ENCODE measurements at places on chromosomes 5 and 9.

DNA sequence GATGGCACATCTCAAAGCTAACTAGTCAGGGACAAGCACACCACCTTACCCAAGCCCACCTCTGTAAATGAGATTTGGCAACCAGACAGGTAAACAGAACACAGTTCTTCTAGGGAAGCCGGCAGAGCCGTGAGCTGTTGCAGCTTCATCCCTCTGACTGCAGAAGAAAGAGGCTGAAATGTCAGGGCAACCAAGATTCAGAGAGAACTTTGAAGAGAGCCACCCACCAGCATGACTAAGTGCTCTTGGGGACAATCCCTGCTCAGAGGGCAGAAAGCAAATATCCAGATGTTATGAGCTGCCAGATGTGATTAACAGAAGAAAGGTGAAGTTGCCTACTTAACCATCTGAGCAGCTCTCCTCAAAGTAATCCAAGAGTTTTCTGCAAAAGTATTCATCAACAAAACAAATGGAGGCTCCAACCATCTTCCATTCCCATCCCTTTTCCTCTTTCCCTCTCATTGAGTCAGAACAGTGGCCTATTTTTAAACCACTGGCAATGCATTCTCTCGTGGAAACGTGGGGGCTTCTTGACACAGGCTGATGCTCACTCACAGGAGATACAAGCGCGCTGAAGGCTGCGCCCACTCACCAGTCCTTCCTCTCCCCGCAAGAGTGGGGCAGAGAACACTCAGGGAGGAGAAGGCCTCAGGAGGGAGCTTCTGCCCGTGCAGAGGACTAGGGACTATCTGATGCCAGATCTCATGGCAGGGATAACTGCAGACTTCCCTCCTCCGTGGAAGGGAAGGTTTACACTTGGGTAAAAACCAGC lies 57.1 kb downstream of the SLIT3 start:
- DNase-seq: no peak

GRCh38 chr5:74556631-74557595 lies 83.6 kb downstream of the ENC1 start:
- no peak for DNase-seq

DNA sequence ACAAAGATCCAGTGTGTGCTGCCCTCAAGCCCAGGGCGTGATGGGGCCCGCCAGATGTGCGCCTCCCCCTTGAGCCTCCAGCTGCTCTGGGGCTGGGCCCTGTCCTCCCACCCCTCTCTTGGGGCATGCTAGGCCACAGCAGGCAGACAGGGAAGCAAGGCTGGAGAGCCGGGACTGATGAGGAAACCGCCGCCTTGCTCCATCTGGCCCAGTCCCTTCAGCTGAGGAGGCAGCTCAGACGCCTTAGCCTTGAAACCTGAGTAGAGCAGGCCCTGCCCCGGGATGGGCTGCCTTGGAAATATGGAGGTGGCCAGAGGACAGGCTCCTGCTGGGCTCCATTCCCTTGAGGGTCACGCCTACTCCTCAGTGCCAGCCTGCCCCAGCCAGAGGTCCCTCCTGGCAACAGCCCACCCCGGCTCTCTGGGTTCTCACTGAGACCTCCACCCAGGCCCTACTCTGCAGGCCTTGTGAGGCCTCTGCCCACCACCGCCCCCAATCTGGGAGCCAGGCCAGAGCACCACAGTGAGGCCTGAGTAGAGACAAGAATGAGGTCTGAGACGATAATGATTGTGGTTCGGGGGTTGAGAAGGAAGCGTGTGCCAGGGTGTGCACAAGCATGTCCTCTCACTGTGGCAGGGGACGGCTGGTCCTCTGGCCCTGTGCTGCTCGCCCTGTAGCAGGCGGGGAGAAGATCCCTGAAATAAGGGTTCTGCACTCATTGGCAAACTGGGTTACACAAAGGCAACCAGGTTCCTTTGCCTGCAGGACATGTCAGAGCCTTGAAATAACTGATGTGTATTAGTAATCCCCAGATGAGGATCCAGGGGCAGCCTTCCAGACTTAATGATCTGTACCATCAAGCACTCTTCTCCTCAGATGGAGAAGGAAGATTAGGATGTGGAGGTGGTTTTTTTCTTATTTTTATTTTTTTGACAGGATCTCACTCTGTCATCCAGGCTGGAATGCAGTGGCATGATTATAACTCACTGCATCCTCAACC lies 30.9 kb downstream of the CXXC5 start:
- DNase-seq: no peak

DNA sequence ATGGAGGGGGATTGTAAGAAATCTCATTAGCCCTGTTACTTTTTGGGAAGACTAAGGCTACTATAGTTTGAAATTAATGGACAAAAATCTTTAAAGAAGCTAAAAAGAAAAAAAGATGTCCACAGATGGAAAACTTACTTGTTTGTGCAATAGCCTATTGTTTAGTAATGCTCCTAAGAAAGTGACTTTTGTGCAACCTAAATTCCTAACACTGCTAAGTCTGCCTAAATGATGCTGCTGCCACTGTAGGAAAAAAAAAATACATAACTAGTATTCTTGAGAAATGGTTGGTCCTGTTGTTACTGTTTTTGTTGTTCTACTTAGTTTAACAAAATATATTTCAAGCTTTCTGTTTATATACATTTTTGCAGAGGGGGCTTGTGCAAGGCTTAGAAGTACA lies 108.2 kb upstream of the NR3C1 start:
- DNase-seq: no peak

DNA sequence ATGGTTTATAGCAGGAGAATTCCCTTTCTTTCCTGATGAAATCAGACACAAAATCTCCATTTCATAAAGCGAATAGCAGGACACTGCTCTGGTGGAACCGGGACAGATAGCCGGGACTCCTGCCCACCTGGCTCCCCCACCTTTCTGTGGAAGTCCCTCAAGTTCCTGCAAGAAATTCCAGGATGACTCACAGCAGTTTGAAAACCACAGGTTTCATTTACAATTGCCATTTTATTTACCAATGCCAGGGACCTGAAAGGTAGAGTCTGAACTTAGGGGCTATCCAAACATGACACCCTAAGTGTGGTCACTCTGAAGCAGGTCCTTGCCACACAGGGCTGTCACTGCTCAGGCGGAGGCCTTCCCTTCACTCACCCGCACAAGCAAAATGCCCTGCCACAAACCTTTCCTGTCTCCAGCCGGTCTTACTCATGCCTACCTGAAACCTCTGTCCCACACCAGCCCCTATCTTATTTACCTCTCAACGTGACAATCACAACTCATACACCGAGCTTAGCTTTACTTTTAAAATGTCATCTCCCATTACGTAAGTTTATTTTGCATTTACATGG lies 63.3 kb upstream of the TAF1L start:
- no peak for DNase-seq

DNA sequence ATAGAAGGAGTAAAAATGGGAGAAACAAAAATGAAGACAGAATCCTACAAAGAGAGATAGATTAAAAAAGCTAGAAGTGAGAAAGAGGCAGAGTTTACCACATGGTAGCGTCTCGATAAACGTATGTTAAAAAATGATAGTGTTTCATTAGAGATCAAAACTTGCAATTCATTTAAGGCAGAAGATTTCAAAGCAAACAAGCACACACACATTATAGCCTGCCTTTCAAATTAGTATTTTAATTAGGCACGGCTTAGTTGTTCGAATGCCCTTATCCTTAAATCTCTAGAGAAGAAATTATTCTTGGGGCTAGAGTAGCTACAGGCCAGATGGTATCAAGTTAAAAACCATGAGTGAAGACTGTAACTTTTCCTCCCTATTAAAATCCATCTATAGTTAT lies 6.0 kb downstream of the STOM start:
- DNase-seq: no peak

GRCh38 chr9:37986771-37987258 lies 82.2 kb downstream of the SHB start:
- DNase-seq: no peak

DNA sequence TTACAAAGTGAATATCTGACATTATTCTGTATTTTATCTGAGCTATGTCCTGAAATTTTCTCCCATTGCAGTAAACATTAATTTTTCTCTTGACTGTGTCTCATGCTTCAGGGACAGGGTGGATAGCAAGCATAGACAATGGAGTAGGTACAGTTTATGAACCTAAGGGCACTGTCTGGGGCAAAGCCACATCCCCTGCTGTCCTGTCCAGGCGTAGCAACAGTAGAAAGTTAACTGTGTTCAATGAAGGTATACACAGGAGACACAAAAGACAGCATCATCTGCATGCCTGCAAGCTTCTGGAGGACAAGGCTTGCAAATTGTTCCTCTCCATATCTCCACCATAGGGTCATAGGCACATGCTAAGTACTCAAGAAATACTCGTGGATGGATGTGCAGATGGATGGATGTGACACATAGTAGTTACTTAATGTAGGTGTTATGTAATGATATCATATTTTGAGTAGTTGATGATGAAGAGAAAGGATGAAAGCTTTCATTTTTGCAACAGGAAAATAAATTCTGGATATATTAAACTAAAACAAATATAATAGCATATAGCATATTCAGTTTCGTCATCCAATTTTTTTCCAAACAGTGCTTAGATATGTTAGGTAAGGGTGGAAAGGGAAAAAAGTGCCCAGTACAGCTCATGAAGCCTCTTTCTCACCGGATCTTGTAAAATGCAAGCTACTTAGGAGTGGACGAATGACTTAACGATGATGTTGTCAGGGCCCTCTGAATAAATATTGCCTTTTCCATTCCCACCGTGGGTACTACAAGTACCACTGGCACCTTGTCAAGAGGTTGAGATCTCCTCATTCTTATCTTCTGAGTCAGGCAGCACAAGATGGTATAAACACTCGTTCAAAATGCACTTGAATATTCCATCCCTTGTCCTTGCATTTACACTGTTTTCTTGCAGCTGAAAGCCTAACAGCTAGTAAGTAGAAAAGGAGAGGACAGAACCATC lies 19.9 kb upstream of the ZSWIM6 start:
- no peak for DNase-seq

GRCh38 chr5:35850967-35851680 lies 5.6 kb upstream of the IL7R start:
- DNase-seq: no peak

GRCh38 chr5:41956943-41957342 lies 31.9 kb downstream of the FBXO4 start:
- no peak for DNase-seq

GRCh38 chr9:131036071-131036470 lies 27.1 kb downstream of the LAMC3 start:
- no peak for DNase-seq

GRCh38 chr5:157464519-157465171 lies 4.6 kb downstream of the NIPAL4 start:
- no peak for DNase-seq

Measured in vagina (tissue), 2 donors.